ENCODE measurements at places on chromosomes 3 and 15.

DNA sequence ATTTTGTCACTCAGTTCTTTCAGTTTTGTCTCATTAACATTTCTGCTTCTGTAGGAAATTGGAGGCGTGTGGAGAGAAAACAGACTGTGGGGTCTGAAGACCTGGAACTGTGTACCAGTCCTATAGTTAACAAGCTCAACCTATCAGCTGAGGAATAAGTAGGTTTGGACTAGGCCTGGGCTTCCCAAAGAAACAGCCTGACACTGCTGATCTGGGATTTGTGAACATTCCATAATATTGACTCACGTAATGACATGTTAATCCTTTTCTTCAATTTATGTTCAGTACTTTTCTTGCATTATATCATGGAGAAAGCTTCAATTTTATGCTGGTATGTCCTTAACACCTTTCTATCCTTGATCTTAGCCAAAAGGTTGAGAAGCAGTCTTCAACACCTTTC, 181.6 kb upstream of the RORA start:
- DNase-seq: no peak

DNA sequence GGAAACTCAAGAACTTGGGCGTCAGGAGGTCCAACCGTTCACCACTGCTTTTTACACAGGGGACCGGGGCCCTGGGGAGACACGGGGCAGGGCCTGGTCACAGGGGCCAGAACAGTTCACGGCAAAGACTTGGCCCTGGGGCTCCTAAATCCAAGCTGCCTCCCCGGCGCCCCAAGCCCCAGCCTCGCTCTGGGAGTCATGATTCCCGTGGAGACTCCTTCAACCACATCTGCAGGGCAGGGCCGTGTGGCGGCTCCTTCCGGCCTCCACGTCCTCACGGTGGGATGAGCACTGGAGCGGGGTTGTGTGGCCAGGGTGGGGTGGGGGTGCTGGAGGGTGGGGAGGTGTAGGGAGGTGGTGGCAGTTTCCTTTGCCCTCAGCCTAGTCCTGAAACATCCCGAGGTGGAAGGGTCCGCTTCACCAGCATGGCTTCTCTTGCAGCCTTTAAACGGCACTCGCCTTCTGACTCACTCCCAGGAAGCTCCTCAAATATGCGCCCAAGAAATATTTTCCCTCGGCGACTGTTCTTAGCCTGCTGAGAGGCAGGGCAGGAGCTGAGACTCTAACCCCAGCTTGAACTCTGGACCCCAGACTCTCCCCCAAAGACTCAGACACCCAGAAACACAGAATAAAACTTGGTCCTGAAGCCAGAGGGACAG, 1.8 kb downstream of the MUC4 start:
- no peak for DNase-seq

DNA sequence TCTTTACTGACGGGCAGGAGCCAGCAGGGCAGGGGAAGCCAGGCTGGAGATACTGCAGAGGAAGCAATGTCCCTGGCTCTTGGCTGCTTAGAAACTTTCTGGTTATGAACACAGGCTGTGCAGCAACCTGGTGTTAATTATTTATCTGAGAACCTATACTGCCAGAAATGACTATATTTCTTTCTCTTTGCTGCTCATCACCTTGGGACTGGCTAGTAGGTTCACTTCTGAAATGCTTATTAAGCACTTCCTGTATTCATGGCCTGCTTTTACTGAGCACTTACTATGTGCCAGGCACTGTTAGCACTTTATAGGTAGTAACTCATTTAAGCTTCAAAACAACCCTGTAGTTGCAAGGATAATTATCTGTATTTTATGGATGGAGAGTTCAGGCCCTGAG, 57.6 kb downstream of the RAB11A start:
- no peak for DNase-seq

GRCh38 chr3:100169201-100169920, 55.1 kb upstream of the FILIP1L start:
- no peak for DNase-seq

GRCh38 chr3:127152684-127153505, 40.0 kb upstream of the PRR23E start:
- no peak for DNase-seq

- no peak for DNase-seq
Observed at GRCh38 chr3:45491344-45491743, 103.0 kb downstream of the LARS2 start.

GRCh38 chr15:95210436-95210981, 979.1 kb downstream of the MCTP2 start:
- DNase-seq: no peak

GRCh38 chr15:98889930-98890695, 117.5 kb downstream of the PGPEP1L start:
- DNase-seq: no peak

DNA sequence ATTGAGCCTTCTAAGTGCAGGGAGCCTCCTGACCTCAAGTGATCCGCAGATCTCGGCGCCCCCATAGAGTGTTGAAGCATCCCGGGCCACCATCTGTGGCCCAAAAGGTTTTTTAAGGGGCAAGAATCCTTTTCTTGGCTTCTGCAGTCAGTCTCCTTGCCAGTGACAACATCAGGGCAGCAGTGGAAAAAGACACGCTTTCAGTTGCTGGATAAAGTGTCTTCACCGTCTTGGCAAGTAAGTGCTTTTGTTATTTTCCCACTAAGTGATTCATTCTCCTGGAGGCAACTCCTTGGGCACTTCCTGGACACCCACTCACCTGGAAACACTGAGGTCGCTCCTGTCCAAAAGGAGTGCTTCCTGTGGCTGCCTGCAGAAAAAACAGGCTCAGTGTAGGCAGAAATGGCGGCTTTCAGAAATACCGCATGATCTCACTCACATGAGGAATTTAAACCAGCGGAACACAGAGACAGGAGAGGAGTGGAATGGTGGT, 71.7 kb upstream of the ABHD2 start:
- no peak for DNase-seq

GRCh38 chr15:35244227-35244626, 159.1 kb upstream of the NANOGP8 start:
- no peak for DNase-seq

GRCh38 chr15:39699516-39700374, 82.9 kb downstream of the FSIP1 start:
- DNase-seq: no peak

- no peak for DNase-seq
Observed at GRCh38 chr3:25775936-25776335, 7.3 kb downstream of the NGLY1 start.

GRCh38 chr15:68695061-68695595, 116.3 kb downstream of the CORO2B start:
- DNase-seq: no peak

DNA sequence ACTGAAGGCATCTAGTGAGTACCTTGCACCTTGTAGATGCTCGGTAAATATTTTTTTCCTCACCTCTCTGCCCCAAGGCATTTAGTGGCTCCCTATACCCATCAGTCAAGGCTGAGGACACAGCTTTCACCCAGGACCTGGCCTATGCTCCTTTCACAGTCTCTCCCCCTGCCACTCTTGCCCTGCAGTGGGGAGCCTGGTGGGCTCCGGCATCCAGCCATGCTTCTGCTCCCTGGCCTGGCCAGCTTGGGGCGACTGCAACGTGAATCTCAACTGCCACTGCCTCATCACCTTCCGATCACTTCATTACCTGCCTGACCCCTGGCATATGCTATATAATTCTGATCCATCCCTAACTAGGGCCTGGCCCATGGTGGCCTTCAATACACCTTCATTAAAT, 735 bp upstream of the CX3CR1 start:
- no peak for DNase-seq

DNA sequence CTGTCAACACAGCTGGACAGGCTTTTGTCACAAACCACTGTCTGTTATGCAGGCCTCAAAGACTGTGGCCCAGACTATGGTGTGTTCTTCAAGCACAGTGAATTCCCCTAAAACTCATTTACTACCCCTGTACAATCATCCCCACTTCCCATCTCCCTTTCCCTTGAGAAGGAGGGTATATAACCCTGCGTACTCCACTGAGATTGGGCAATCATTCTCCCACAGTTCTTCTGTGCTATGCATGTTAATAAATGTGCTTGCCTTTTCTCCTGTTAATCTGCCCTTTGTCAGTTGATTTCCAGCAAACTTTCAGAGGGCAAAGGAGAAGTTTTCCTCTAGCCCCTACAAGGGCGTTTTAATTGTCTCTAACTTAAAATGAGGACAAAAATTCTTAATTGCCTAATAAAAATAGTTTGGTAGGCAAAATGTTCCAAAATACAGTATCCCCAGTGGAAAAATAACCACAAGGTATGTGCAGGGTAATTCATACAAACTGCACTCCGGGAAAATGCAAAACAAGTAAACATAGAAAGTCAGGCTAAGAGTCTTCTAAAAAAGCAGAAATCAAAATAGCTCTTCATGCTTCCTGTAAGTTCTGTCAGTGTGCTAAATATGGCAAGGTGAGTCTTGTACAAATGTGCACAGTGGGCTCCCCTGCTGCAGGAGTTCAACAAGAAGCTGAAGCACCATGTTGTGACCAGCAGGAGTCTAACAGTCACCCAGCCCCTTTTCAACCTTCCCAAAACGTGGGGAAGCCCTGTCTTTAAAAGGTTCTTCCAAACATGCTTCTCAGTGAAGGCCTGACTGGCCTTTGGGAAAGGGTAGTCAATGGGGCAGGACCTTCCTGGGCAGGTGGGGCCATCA, 10.2 kb downstream of the ATP10A start:
- DNase-seq: no peak

DNA sequence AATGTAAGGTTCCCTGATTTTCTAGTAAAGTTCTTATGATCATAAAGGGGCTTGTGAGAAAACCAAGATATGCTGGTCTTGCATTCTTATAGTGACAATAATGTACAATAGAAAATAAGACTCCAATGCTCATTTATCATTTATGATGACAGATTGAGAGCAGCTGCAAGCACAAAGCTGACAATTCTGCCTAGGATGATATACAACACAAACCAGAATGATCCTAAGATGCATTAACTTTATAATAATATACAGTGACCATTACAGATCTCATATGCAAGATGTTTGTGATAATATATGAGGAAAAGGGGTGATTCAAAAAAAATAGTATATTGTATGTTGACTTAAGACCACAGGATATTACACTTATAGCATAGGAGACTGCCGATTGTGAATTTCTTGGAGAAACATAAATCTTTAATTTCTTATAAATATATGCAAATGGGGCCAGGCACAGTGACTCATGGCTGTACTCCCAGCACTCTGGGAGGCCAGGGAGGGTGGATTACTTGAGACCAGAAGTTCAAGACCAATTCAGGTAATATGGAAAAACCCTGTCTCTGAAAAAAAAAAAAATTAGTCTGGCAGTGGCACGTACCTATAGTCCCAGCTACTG, 387.0 kb downstream of the ZBBX start:
- no peak for DNase-seq

GRCh38 chr15:34338347-34338746, 766 bp upstream of the SLC12A6 start:
- DNase-seq: no peak

DNA sequence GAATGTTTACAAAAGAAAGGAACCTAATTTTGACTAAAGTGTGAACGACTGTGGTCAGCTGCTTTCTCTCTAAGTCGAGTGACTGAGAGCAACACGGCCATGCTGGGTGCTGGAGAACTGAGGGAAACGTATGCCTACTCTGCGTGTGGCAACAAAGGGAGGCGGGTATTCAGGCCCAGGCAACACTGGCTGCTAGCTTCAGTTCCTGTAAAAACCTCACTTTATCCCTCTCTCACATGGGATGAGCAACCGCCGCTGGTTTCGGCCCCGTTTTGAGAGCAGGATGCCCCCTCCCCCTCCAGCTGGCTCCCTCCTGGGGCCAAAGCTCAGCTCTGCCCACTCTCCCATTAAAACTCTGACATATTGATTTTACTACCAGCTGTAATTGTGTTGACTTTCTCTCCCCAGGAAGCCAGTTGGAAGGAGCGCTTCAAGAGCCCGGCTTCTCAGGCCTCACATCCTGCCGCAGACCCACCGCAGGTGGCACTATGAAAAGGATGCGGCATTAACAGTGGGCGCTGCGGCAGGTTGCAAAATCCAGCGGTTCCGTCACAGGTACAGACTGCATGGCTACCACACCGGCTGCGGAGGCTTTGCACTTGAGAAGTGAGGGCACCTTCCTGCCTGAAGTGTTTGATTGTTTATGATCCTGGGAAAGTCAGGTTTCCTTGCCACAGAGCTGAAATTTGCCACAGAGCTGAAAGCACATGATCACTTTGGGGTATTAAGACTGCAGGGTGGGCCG, 12.7 kb downstream of the PLXND1 start:
- peak; percentile 97 for DNase-seq

GRCh38 chr3:132966374-132966773, 71.8 kb upstream of the TMEM108 start:
- no peak for DNase-seq

- no peak for DNase-seq
Observed at GRCh38 chr15:69782809-69783208, 314.9 kb downstream of the TLE3 start.

DNA sequence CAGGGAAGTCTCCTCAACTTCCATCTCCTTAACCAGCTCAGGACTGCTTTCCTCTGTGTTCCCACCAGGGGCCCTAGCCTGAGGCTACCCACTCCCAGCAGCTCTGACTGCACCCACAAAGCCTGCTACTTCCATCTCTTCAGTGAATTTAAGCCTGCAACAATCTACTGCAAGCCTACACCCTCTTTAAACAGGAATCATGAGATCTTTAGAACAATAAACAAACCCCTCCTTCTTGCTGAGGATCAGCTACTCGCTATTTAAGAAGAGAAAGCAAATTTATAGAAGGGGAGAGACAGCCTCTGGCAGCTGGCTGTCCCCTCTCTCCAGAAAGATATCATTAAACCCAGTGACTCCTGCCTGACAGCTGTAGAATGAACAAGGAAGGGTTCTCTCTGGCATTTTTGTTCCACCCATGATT, 51.9 kb downstream of the ARHGAP31 start:
- no peak for DNase-seq

DNA sequence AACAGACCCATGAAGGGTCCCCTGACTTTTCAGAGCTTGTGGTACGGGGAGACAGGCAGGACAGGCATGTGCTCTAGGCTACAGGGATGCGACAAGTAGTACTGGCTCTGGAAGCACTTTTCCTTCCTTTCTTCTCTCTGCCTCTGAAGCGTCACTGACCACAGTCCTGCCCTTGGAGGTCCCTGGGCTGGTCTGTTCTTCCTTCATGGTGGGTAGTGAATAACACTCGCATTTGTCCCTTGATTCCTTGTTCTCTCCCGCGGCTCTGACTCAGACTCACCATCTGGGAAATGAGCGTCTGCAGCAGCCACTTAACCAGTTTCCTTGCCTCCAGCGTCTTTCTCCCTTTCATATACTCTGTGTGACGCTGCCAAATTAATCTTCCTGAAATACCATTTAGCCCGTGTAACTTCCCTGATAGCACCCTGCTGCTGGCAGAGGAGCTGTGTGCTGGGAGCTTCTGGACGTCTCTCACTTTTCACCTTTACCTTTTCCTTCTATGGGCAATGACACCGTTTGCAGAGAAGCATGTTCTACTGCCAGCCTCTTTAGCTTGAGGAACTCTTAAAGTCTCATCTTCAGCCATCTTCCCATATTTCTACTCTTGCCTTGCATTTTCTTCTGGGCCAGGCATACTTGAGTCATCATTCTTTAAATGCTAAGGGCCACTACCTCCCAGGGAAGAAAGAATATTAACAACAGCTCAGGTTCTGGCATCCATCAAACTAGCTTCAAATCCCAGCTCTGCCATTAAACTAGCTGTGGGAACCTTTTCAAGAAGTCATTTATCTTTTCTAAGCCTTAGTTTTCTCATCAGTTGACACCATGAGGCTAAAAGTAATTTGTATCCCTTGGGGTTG, 33.6 kb downstream of the TMEM45A start:
- no peak for DNase-seq

Data from NCI-H2081 treated with DMSO at 0.1 percent for 48 hours (cell line).